HCT116 (cell line): ENCODE measurements at places on chromosomes 5 and 9.

DNA sequence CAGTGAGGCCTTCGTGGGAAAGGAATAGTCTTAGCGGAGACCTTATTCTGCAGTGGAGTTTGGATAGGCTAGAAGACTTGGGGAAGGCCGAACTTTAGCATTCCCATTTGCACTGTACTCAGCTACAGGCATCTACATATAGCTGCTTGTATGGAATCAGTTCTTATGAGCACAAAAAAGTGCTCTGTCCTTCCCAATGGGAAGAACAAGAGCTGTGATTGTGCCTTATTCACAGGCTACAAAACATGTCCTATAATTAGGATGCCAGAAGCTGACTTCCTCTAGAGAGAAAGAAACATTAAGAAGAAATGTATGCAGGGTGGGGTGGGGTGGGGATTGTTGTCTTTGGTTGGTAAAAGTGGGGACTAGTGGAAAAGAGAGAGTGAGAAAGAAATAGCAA is 154.7 kb downstream of the ATP10B start:
- no peak for DNase-seq

DNA sequence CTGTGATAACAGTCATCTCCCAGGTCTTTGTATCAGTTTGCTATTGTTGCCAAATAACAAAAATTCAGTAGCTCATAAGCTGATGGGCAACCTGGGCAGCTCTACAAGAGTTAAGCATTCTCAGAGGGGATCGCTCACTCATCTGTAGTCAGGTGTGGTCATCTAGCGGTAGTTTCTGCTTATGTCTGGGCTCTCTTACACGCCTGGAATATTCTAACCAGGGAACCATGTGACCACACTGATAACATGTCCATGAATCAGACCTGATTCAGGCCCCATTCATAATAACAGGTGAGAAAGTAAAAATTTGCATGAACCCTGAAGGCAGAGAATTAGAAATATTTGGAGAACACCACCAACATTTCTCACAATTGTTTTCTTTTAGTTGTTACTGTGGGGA is 576.1 kb downstream of the SLCO4C1 start:
- no peak for DNase-seq

GRCh38 chr5:67731886-67732285 is 483.7 kb upstream of the PIK3R1 start:
- no peak for DNase-seq

GRCh38 chr5:174549254-174549653 is 175.1 kb upstream of the MSX2 start:
- DNase-seq = no peak

DNA sequence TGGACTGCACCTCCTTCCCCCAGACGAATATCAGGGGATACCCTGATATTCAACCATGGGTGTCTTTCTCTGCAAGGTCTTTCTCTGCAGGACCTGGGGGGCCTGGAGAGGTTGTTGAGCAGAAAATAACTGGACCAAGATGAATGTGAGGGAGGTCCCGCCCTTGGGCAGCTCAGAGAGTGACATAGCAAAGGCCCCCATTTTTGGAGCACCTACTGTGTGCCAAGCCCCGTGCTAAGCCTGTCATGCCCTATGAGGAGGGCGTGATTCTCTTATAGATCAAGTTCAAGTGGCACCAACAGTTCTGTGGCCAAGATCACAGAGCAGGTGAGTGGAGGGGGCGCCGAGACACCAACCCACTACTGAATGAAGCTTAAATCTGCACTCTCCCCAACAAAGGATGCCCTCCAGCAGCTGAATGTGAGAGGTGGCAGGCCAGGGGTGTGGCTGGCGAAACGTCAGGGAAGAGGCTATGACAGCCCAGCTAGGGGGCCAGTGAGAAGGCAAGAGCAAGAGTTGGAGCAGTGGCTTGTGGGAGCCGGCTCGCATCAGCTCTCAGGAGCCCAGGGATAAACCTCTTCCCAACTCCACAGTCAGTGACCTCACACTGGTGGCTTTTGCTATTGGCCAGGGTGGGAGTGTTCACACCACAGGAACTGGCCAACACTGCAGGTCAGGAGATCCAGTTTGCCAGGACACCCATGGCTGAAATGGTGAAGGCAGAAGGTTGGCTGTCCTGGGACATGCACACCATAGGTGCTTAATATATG is 5.3 kb downstream of the SARDH start:
- no peak for DNase-seq

DNA sequence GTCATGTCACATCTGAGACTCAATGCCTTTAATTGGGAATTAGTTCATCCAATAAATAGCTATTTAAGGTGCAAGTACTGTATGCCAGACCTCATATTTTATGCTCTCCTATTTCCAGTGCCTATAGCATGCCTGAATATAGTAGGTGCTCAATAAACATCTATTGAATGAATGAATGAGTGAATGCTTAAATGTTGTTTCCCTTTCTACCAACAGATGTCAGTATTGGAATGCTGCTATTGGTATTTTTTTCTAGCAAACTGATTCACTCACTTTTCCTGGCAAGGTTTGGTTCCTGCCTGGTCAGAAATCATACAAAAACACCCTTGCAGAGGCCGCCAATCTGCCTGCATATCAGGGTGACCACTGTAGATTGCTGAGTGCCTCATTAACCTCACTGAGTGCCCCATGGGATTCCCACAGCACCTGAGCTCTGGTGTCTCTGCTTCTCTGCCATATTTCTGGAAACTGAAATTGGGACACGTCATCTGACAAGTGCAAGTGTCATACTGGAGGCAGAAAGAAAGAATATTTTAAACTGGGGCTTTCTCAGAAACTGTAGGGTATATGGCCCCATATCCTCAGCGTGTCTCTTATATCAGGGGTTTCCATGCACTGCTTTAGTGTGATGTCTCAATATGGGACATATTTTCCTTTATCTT is 359.7 kb downstream of the TRIM32 start:
- no peak for DNase-seq

- DNase-seq = no peak
Observed at GRCh38 chr5:125272357-125272756, 525.9 kb upstream of the ZNF608 start.

DNA sequence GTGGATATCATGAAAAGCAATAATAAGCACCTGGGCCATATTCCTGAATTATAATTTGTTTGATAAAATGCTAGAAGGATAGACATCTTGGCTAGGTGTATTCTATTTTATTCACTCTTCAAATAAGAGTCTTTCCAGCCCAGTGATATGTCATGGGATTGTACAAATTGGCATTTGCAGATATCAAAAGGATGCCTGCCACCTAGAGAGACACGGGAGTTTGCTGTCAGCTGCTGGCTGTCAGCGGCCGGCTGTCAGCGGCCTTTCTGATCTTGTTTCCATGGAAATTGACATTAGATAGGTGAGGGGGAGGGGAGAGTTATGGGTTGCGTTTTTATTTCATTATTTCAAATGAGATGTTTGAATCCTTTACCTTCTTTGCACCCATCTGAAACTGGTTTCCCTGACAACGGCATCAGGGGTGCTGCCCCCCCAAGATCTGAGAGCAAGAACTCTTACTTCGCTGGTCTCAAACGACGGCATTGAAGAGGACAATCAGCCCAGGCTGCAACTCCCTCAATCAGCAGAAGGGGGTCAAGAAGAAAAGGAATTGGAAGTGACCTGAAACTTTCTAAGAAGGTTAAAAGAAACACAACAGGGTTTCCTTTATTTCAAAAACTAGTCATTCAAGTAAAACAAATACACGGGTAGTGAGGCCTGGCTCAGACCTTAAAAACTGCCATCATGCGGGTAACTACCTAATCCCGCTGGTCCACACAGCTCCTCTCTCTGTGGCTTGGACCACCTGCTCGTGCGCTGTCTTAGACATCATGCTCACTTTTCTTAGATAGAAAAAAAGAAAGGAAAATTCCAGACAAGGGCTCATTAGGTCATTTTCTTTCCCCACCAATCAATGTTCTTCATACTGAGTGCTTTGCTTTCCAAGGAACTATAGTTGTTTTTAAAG is 115.7 kb downstream of the TLE1 start:
- DNase-seq = no peak

DNA sequence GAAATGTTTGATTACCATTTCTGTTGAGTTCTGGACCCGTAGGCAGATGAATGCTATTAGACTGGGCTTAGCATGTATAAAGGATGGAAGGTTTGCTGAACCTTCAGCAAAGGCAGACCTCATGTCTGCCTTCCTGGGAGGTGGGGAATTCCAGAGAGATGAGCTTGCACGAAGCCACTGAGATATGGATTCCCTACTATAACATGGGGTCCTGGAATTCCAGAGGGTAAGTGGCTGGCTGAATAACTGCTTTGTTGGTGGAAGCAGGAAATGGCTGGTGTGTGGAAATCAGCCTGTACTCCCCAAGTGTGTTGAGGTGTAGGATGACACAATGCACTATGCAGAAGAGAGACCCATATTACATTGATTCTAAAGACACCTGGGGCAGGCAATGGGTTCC is 526.4 kb downstream of the CTNND2 start:
- no peak for DNase-seq

GRCh38 chr9:70044490-70045307 is 1.1 kb downstream of the MAMDC2 start:
- no peak for DNase-seq

DNA sequence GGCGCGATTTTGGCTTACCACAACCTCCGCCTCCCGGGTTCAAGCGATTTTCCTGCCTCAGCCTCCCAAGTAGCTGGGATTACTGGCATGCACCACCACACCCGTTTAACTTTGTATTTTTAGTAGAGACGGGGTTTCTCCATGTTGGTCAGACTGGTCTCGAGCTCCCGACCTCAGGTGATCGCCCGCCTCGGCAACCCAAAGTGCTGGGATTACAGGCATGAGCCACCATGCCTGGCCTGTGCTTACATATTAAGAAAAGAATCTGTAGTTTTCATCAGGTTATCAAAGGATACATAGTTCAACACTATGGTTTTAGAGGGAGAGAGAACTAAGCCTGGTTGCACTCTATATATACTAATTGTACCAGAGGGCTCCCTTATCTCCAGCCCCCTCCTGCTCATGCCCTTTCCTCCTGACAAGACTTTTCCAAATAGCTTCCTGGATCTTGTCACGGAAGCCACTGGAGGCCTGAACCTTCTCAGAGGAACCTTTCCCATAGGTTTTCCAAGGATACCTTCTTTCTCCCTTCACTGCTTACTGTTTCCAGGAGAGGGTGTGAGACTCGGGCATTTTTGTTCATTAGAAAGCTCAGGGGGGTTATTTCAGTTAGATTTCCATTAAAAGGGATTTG is 53.1 kb downstream of the SLC44A1 start:
- DNase-seq = no peak

DNA sequence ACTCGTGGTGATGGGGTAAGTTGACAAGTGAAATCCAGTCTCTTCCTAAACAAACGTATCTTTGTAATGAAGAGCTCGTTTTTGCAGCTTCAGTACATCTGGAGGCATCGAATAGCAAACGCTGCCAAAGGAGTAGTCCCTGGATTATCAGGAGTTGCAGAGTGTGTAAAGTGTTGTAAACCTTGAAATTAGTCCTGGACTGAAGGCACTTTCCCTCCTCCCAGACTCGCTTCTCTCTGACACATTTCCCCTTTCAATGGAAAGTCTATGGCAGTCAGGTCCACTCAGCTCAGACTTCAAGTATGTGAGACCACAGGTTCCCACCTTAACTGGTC is 1.5 kb upstream of the PBX3 start:
- no peak for DNase-seq

DNA sequence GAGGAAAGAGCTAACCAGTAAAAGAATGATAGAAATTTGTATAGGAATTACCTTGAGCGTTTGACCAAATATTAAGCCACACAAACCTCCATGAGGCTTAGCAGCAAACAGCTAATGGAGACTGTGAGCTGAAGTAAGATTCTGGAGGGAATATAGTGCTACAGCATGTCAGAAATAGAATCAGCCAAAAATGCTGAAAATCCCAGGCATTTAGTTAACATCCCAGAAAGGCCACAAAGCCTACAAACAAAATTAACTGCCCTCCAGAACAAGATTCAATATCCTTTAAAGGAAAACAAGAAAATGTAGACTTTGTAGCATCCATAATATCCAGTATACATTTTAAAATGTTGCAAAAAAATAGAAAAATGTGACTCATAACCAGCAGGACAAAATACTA is 257.8 kb upstream of the TUSC1 start:
- DNase-seq = no peak

DNA sequence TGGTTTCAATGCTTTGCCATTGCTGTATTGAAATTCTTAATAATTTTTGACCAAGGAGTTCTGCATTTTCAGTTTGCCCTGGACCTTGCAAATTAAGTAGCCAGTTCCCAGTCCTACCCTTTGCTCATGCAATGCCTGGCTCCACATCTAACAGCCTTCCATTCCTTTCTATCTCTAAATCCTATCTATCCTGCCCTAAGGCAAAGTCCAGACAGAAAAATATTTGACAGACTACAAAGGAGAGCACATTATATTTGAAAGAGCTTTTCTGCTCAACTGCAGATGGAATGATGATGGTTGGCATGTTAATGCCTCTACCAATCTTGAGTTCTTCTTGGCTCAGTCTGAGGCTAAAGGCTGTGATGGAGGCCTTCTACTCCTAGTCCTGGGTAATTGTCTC is 15.5 kb downstream of the SLC22A4 start:
- DNase-seq = no peak

- DNase-seq = no peak
Observed at GRCh38 chr9:29100762-29101161, 1527.5 kb upstream of the C9orf72 start.

- no peak for DNase-seq
Observed at GRCh38 chr5:61850696-61851095, 455.3 kb upstream of the KIF2A start.

GRCh38 chr5:178902849-178903248 is 7.1 kb downstream of the ZFP2 start:
- no peak for DNase-seq

DNA sequence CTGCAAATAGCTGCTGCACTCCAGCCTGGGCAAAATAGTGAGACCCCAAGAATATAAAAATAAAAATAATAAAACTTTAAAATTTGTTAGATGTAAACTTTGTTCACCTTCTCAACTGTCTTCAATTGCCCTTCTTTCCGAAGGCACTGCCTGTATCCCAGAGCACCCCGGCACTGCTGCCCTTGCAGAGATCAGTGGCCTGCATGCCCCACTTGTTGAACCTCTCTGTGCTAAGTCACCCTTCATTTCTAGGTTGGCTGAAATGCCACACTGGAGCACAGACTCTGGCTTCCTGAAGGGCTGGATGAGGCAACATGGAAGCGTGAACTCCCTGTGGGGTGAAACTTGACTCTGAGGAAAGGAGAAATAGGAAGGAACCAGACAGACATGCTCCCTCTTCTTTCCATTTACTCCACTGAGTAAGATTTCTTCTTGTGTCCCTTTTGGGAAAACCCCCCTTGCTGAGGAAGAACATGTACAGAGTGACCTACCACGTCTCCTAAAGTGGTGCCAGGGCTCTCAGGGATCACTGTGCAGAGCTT is 8.4 kb upstream of the JMY start:
- no peak for DNase-seq

DNA sequence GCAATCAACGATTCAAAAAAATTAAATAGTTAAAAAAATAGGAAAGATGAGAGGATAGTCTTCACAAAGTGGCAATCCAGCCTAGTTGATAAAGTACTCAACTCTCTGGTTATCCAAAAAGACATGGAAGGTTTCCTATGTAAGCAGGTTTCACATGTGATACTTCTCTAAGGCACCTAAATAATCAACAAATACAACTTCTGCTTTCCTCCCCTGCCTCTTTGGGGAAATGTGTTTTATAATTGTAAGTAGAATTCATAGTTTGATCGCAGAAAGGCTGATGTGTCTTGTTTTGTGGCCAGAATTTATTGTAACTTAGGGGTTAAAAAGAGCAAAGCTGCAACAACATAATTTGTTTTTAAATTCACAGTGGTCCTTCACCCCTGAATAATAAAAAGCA is 855.5 kb upstream of the DMAC1 start:
- DNase-seq = no peak

- DNase-seq = no peak
Observed at GRCh38 chr9:137278061-137278701, 655 bp downstream of the TOR4A start.

- peak; percentile 42 for DNase-seq
Observed at GRCh38 chr5:171310212-171310818, 1.3 kb downstream of the TLX3 start.
